ENCODE measurements at places on chromosomes 5 and 9. TPM values are rescaled to one million over a fixed set of nuclear protein-coding genes. Genes with fewer than 3 reads are reported as not detected.

LCN9 gene
- not detected for total RNA-seq

C5orf58 gene
- not detected for total RNA-seq

BHMT2 gene
- 1.2 TPM for total RNA-seq

GABRA1 gene
- total RNA-seq: not detected

LCP2 gene
- under 0.01 TPM for total RNA-seq

ZNF618 gene
- 11.4 TPM for total RNA-seq

Measured in epithelial cell of alveolus of lung (primary cell).